ENCODE measurements at places on chromosomes 2 and 18.
A peak's percentile ranks its signal among the peaks of the same experiment; 100 is the strongest.

DNA sequence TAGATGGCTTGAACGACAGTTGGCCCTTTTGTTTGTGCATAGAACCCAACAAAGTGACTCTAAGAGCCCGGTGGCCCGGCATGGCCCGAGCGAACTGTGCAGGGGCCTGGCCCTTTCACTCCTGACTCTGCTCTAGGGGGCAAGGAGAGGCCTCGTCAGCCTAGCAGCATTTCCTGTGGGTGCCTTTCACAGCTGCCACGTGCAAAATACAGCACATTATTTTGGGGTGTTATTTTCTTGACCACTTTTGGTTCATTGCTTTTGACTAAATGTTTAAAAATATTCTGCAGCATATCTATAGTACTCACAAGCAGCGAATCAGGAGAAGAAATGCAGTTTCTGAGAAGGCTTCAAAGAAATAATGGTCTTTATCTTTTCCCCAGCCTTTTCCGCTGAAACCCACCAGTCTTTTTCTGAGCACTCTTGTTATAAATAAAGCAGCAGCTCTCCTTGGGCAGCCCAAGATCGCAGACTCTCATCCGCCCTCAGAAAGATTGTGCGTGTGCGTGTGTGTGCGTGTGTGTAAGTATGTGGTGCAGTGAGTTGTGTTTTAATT, 31.3 kb downstream of the DGKD start:
- peak; percentile 63 for DNase-seq

DNA sequence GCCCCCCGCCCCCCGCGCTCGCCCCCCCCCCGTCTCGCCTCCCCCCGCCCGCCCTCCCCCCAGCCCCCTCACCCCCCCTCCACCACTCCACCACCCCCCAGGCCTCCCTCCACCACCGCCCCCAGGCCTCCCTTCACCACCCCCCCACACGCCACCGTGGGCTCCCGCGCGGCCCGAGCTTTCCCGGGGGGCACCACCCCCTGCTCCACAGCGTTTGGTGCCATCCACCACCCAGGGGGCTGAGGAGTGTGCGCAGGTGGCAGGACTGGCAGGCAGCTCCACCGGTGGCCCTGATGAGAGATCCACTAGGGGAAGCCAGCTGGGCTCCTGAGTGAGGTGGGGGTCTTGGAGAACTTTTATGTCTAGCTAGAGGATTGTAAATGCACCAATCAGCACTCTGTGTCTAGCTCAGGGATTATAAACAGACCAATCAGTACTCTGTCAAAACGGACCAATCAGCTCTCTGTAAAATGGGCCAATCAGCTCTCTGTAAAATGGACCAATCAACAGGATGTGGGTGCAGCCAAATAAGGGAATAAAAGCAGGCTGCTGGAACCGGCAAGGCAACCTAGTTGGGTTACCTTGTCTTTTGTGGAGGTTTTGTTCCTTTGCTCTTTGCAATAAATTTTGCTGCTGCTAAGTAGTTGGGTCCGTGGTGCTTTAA, 43.0 kb upstream of the ITSN2 start:
- no peak for DNase-seq

DNA sequence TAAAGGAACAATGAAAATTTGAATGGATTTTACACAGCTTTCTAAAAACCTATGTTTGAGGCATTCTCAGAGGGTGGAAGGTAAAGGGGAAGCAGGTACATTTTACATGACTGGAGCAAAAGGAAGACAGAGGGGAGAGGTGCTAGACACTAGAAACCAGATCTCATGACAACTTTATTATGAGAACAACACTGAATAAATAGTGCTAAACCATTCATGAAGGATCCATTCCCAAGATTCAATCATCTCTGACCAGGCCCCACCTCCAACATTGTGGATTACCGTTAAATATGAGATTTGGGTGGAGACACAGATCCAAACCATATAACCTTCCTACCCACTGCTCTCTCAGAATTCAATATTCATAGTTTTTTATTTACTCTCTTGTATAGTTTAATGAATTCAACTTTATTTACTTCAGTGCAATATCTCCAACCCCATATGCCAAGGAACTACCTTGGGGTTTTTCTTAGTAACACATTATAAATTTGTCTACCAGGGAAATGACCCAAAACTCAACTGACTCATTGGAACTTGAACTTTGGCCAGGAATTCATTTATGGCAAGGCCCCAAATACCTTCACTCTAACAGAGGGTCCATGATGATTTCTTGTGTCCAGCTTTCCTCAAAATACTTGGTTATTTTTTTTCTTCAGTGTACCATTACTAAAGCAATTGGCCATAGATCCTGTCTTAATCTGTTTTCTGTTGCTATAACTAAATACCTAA, 317.8 kb downstream of the GULP1 start:
- DNase-seq = no peak

GRCh38 chr18:8324343-8325065, 284.7 kb upstream of the RAB12 start:
- no peak for DNase-seq

DNA sequence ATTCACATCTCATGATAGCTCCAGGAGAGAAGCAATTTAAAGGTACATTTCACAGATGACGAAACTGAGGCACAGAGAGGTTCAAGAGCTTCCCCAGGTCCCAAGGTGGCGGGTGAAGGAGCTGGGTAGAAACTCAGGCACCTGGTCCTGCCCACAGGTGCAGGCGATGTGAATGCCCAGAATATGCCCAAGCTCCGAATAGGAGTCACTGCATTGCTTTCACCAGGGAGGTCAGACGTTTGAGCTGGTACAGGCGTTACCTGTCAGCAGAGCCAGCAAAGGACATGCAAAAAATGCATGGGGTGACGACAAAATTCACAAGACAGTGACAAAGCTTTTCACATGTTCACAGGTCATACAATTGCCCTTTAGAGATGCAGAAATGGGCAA, 247.9 kb downstream of the HDAC4 start:
- no peak for DNase-seq

GRCh38 chr18:44602845-44603244, 77.8 kb upstream of the SETBP1 start:
- no peak for DNase-seq

DNA sequence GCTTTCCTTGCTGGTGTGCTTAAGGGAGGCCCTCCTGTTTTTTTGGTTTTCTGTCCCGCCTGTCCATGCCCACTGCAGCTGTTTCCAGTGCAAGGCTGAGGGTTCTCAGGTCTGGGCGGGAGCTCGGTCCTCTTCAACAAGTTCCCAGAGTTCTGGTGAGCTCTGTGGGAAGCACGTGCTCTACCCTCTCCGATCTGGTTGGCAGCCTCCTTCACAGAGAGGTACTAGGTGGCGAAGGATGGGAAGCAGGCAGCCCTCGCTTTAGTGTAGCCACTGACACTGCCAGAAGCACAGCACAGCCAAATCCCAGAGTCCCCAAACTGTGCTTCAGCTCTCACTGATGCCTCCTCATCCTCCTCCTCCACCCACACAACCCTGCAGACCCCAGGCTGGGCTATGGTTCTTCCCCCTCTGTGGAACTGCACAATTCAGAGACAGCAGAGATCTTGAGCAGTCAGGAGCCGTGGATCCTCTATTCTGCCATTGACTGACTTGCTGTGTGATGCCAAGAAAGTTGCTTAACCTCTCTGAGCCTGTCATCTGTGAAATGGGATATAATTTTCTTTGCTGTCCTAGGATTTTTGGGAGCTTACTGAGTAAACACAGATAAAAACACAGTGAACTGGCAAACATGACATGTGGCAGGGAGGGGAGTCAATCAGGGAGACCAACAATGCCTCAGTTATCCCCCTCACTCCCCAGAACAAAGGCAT, 157.3 kb downstream of the MSH2 start:
- DNase-seq = no peak

DNA sequence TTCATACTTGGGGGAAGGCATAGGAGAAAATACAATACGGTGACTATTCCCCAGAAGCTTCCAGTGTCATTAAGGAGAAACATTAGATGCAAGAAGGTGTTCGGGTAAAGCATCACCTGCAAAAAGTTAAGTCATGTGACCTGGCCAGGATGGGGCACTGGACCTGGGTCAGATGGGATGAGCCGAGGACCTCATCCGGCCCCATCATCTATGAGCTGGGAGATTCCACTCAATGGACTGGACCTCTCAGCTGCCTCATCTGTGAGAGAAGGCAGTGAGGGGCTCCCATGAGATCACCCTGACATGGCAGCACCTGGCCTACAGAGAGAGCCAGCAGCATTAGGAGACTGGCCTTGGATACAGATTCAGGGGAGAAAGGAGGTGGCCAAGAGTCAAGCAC, 111.4 kb upstream of the TEX51 start:
- DNase-seq = no peak

GRCh38 chr2:208350610-208351009, 56.0 kb upstream of the PTH2R start:
- no peak for DNase-seq

- no peak for DNase-seq
These were observed 249.6 kb downstream of the MTX2 start for GRCh38 chr2:176518823-176519222.

- no peak for DNase-seq
These were observed 77.6 kb downstream of the KIF5C start for GRCh38 chr2:148952621-148953020.

DNA sequence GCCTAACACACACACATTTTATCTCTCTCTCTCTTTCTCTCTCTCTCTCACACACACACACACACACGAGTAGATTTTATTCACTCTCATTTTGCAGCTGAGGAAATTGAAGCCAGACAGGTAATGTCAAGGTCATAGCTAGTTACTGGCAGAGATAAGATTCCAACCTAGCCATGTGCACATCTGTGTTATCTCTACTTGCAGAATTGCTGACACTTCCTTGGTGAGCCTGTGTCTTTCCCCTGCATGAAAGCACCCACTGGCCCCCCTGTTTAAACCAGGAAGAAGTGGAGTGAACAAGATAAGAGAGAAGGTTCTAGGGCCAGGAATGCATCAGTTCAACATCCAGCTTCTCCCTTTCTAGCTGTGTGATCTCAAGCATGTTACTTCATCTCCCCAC, 423.7 kb downstream of the TXNL1 start:
- no peak for DNase-seq

DNA sequence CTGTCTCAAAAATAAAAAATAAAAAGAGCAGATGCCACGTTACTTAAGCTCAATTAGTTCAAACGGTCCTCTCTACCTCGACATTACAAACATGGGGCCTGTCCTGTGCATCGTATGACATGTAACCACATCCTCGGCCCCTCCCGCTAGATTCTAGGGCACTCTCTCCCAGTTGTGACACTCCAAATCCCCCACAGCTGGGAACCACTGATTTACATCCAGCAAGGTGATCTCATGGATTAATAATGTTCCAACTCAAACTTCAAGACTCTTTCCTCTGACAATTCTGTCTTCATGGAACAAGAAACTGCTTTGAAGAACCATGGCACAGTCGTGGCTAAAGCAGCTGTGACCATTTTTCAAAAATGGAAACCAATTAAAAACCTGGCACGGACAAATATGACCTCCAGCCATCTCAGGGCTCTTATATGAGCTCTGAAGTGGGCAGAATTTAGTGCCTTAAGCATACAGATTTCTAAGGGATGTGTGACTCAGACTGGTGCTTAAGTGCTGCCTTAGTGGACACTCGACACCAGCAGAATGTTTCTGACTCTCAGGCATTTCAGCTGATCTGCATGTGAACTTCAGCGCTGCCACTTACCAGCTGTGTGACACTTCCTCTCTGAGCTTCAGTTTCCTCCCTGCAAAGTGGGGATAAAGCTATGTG, 31.7 kb upstream of the ASAP2 start:
- DNase-seq = no peak

- peak; percentile 75 for DNase-seq
These were observed 3.7 kb upstream of the PCBP1 start for GRCh38 chr2:70083344-70084156.

DNA sequence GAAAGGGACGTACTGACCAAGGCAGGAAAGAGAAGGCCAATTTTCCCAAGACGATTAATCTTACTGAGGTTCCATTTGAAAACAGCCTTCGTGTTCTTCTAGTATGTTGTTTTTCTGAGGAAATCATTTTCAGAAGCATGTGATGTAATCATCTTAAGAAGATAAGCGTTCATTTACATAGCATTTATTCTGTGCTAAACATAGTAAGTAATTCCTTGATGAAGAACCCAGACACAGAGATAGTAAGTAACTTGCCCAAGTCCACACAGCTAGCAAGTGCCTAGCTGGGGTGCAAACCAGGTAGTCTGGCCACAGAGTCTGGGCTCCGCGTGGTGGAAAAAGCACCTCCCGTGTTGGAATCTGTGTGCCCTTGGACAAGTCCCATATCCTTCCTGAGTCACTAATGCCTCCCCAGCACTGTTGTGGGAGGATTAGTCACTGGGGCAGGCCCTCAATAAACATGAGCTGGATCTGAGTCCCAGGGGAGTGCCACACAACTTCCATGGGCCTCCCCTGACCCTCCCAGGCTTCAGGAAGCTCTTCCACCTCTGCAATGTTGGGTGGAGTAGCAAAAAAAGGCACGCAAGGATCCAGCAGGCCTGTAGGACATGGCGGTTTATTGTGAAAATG, 26.9 kb upstream of the ASAP2 start:
- DNase-seq = no peak

DNA sequence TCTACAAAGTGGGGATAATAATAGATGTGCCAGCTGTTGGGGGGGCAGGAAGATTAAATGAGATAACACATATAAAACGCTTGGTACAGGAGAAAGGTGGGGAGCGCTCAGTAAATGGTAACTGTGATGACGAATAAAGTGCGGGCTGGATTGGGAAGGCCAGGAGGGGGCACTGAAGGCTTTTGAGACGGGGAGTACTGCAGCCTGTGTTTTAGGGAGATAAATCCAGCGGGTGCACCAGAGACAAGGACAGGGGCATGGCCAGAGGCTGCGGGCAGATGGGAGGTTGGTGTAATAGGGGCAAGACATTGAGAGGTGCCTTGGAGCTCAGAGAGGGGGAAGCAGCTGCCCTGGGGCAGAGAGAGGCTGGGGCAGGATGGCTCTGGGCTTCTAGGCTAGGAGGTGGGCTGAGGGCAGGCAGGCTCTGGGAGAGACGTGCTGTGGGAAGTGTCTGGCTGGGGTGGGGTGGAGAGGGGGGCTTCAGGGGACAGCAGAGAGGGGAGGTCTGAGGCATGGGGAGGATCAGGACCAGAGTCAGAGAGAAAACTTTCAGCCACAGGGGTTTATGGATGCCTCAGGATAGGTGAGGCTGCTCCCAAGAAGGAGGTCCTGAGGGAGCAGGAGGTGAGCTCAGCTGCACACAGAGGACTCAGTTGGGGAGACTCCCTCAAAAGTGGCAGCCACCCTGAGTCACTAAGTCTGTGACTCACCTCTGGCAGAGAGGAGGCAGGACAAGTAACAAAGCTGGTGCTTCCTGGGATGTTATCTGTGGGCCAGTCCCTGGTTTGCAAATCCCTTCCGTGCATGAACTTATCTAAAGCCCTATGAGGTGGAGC, 18.8 kb downstream of the TEX44 start:
- peak; percentile 59 for DNase-seq

GRCh38 chr18:50398947-50399346, 24.1 kb downstream of the SKA1 start:
- DNase-seq = no peak

- no peak for DNase-seq
These were observed 18.3 kb upstream of the POLE4 start for GRCh38 chr2:74939919-74940812.
